ENCODE measurements at places on chromosomes 5 and 9.
A peak's percentile ranks its signal among the peaks of the same experiment; 100 is the strongest.

GRCh38 chr5:141647851-141648250 is 3.4 kb downstream of the FCHSD1 start:
- DNase-seq = no peak

- DNase-seq = no peak
Observed at GRCh38 chr5:160271396-160271795, 41.0 kb downstream of the CCNJL start.

DNA sequence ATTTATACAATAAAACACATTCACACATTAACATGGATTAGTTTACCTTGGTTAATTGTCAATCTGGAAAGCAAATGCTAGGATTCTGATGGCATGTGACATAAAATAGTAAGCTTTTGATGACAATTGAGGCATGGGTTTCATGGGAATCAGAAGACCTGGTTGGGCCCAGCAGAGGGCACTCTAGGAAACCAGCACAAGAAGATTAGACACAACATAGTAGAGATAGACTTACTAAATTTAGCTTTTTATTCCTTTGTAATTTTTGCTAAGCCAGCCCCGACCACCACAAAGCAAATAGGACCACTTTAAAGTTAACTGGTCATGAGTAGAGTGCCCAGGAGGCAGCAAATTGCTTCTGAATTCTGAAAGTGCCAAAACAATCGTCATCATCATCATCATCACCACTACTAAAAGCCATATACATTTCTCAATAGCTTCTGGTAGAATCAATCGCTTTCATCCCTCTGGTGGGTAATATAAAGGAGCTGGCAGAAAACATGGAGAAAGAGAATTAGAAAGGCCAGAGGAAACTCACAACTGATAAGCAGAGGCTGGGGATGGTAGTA is 163.2 kb downstream of the ARRDC3 start:
- peak; percentile 49 for DNase-seq

- DNase-seq = no peak
Observed at GRCh38 chr5:153079396-153079795, 411.1 kb upstream of the GRIA1 start.

DNA sequence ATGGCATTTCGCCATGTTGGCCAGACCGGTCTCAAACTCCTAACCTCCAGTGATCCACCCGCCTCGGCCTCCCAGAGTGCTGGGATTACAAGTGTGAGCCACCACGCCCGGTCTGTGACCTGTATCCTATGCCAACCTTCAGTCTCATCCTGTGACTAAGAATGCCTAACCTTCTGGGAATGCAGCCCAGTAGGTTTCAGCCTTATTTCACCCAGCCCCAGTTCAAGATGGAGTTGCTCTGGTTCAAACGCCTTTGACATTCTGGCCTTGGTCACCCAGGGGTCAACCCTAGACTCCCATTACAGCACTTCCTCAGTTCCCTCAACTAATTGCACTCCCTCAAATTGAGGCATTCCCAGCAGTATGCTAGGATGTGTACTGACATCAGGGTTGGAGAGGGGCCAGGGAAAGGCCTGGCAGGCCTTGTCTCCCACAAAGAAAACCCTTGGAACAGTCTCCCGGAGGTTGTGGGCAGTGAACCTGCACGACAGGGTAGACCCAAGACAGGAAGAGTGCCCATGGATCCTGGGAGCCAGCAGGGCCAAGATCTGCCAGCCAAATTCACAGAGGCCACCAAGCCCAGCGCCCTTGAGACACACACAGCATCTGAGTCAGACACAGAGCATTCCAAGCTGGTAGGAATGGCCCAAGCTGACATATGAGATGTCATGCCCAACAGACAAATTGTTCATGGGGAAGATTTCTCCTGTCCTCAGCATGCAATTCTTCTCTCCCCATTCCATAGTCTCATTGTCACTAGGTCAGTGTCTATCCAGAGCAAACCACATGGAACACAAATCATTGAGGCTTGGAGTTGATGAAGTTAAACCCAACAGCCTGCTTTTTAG is 24.9 kb upstream of the SMU1 start:
- DNase-seq = no peak
